ENCODE measurements at places on chromosomes 11 and 22.
A peak's percentile ranks its signal among the peaks of the same experiment; 100 is the strongest.

GRCh38 chr11:35943713-35944502 lies at the start of gene LDLRAD3:
TSS of gene LDLRAD3 (plus strand) at chr11:35944062. CDS start at chr11:35944099, 37 bp downstream.
- no peak for DNase-seq

DNA sequence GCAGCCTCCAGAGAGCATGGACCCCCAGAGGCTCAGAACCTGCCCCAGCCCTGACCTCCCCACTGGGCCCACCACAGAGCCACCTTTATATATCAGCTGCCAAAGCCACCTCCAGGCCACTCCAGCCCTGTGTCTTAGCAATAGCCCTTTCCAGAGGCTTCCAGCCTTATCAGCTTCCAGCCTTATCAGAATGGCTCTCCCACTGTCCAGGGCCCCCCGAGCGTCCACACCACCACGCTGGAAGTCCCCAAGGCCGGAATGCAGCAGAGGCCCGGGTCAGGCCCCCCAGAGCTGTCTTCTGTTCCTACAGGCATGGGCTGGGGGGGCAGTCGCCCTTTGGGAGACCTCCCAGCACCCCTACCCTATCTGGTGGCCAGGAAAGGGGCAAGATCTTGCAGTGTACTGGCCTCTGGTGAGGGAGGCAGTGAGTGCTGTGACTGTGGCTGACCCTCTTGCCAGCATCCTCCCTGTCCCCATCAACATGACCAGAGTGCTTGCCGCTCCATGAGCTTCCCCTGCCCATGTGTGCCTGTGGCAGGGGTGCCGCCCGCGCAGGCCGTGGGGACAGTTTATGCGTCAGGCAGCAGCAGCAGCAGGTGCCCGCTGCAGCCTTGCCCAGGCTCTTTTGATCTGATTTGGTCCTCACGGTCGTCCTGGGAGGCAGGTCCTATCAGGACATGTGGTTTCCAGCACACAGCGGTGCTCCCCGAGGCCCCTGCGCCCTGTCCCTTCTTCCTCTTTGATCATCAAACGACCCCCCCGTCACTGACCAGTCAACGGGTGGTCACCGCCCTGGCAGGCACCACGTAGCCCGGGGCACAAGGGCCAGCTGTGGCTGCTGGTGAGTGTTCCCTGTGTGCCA lies 15.9 kb downstream of the OSBPL5 start:
- DNase-seq: no peak

GRCh38 chr11:121749691-121750090 lies 296.9 kb upstream of the SORL1-AS1 start:
- no peak for DNase-seq

DNA sequence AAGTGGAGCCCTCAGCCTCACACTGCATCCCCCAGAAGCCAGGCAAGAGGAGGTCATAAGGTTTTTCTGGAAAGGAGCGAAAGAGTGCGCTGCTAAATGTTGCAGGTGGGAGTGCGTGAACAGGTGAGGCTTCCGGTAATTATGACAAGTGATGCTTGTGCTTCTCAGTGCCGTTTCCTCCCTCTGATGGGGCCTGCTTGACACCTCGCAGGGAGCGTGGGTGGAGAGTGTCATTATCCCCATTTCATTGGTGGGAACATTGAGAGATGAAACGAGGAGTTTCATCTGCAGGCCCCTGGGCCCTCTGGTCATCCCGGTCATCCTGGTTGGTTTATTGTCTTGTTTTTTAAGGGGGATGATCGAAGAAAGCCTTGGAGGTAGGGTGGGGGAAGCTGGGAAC lies 57.5 kb downstream of the BCR start:
- DNase-seq: no peak

GRCh38 chr11:107606141-107606540 lies 15.2 kb downstream of the ELMOD1 start:
- DNase-seq: no peak

DNA sequence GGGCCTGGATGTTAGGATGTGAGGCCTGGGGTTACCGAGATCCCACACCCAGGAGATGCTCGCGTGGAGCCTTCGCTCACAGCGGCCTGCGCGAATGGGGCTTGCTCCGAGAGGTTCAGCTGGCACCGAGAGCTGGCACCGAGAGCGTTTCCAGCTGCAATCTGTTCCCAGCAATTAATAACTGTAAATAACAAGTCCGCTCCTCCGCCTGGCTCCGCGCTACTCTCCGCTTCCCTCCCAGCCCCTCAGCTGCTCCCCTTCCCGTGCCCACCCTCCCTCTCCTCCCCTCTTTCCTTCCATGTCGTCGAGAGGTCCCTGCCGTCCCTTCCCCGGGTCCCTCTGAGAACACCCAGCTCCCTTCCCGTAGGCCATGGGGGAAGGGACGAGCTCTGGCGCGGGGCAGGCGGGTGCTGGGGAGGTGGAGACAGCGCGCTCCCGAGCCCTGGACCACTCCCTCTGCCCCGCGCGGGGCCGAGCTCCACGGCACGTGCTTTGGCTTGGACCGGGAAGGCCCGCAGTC lies 110.8 kb downstream of the WNT7B start:
- no peak for DNase-seq

DNA sequence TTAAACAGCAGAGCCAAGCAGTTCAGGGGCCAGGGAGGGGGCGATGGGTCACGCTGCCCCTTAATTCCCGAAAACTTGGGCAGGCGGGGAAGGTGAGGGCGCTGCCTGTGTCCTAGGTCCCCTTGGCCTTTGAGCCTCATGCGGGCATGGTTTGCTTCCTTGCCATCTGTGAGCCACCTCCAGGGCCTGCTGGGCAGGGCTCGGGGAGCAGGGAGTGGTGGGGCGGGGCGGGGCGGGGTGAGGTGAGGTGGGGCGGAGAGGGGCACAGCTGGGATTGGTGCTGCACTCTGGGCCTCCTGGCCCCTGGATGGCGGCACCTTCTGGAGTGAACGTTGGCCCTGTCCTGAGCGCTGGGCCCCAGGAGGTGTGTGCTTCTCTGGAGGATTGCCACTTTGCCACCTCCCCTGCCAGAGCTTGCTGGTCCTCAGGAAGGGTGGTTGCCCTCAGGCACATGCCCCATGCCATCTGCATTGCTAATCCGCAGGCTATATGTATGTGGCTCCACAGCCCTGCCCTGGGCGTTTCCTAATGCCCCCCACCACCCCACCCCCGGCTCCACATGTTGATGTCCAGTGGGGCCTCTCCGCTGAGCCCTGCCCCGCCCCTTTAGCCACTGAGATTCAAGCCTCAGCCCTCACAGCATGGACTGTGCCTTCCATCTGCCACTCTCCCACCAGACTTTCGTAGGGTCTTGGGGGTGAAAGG lies 352.5 kb downstream of the TBC1D22A start:
- DNase-seq: no peak

DNA sequence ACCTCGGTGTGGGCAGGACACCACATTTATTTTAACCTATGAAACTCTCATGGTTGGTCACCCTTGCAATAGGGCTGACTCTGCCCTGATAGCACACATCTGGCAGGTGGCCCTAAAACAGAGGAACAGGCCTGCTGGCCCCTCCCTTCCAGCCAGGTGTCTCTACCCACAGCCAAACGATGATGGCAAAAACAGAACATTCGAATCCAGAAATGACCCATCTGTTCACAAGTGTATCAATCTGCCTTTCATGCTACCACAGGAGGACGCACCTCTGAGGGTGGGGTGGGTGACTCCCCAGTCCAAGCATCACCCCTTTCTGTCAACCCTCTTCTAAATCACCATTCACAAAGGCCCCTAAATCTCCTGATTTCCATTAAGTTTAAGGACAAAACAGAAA lies 118.1 kb downstream of the ETS1 start:
- DNase-seq: no peak

GRCh38 chr11:61971248-61972111 lies 4.0 kb upstream of the FTH1 start:
- no peak for DNase-seq

DNA sequence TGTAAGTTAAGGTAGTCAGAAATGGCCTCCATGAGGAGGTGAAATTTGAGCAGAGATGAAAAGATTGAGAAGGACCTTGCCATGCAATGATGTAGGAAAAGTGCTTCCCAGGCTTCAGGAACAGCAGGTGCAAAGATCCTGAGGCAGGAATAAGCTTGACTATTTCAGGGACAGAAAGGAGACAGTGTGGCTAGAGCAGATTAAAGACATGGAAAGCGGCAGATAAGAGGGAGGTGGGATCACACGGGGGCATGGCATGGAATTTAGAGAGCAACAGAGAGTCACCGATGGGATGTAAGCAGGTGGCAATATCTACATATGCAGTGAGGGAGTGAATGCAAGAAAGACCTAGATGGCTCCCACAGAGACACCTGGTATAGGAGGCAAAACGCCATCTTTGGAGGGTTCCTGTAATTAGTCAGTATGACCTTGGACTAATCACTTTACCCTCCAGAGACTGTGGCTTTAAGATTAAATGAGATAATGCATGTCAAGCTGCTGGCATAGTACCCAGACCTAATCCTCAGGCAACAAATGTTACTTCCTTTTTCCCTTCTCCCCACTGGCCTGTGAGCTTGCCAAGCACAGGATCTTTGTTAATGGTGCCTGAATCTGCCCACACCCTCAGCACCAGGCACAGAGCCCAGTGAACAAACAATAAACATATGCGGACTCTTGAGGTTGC lies 24.6 kb upstream of the ACER3 start:
- no peak for DNase-seq

DNA sequence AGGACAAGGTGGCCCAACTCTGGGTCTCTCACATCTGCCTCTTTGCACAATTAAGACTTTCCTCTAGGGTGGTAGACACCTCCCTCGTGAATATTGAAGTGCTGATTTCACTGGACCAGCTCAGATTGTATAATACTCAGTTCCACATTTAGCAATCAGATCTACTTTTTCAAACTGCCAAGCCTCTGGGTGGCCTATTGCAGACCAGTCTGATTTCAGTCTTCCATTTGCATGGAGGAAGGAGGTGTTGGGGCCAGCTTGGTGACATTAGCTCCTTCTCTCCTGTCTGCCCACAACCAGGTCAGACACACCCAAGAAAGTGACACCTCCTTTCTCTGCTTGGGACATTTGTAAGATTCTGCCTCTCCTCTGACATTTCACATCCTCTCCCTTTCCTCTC lies 78.2 kb downstream of the PPFIBP2 start:
- DNase-seq: no peak

DNA sequence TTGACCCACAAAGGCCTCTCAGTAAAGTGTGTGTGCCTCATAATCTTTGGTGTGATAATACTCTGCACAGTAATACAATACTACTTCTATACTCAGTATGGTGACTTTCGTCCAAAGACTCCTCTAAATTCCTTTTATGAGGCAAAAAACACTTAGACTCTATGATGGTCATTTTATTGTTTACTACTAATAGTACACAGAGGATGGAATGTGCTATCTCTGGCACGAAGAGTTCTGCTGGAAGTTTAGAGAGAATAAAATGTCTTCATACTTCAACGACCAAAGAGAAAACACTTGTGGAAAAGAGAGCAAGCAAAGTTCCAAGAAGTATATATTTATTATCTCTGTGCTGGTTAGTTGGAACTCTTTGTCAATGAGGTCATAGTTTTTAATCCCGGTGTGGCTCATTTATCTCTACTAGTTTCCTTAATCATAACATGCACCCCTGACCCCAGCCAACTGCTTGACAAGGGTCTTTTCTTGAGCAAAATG lies 7.5 kb upstream of the CSTF3 start:
- DNase-seq: no peak

DNA sequence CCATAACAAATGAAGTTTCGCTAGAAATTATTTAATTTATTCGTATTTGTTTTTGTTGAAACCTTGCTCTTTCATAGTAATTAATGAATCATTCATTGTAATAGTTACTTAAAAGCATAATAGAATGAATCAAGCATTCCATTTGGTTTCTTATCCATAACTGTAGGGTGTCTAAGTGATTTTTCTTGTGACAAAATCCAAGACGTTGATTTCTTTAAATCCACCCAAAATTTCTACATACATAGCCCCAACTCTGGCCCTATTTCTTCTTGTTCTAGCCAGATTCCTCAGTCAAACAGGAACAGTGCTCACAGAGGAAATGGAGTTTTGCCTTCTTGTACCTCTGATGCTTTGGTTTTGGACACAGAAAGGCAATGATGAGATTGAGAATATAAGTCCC lies 25.5 kb downstream of the UBASH3B start:
- DNase-seq: no peak

DNA sequence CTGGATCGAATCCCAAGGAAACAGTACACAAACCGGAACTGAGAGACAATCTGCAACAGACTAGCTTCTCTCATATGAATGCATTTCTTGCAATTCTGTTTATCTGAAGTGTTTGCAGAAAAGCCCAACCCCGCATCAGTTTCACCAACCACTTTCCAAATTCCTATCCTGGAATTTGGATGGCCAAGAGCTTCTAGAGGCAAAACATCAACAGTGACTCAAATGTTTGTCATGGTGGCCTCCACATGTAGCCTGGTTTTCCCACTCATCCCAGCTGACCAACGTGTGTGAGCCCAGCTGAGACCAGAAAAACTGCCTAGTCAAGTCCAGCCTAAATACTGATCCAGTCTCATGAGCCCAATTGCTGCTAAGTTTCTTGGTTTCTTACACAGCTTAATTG lies 8.3 kb upstream of the MIEF1 start:
- DNase-seq: no peak

GRCh38 chr11:46858920-46859546 lies 13.0 kb upstream of the CKAP5 start:
- DNase-seq: no peak

DNA sequence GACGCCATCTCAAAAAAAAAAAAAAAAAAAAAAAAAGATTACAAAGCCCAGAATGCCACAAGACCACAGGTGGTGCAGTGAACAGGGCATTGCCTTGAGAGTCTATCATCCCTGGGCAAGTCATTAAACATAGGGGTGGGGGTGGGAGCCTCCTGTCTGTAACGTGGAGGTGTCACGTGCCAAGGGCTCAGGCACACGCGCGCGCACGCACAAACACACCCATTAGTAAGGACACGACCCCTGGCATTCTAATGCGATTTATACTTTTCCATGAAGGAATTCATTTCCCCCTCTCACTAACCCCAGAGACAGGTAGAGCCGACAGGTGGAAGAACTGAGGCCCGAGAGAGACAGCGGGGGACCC lies 5.8 kb upstream of the GCAT start:
- DNase-seq: peak; percentile 43

DNA sequence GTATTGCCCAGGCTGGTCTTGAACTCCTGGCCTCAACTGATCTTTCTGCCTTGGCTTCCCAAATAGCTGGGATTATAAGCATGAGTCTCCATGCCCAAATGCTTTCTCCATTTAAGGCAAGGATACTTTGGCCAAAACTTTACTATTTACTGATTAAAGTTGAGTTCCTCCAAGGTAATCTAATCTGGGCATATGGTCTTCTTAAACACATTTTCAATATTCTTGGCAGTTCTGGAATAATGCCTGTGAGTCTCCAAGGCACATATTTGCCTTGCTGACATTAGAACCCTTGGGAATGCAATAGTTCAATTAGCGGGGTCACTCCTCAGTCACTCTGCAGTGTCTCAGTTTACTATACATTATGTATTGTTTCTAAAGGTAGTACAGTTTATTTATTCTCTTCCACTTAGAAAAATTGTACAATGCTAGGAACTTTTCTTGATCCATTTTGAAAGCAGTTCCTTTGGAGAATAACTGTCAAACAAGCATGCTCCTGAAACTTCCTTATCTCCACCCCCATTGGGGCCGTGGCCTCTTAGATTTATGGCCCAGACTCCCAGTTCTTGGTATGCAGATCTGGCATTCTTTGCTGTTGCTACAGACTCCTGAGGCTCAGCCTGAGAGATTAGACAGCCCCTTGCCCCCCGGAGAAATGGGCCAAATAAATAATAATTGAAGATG lies 13.1 kb upstream of the RAB38 start:
- DNase-seq: no peak
